Activated naive CD8-positive, alpha-beta T cell treated with anti-CD3 and anti-CD28 coated beads, Interleukin-2, amount 10 ng/mL, durations not matched to agents 7 days and 5 days (primary cell): ENCODE measurements at places on chromosomes 11 and 22. TPM values are rescaled to one million over a fixed set of nuclear protein-coding genes. Genes with fewer than 3 reads are reported as not detected.

- no peak for DNase-seq
Observed at GRCh38 chr11:12695873-12696272, 21.7 kb downstream of the TEAD1 start.

- DNase-seq, result no peak
Observed at GRCh38 chr22:32329202-32329645, 28.4 kb upstream of the RFPL3 start.

- DNase-seq, result no peak
Observed at GRCh38 chr11:106456647-106457046, 379.2 kb downstream of the AASDHPPT start.

- DNase-seq, result no peak
Observed at GRCh38 chr11:20731676-20732215, 62.4 kb downstream of the NELL1 start.

DNA sequence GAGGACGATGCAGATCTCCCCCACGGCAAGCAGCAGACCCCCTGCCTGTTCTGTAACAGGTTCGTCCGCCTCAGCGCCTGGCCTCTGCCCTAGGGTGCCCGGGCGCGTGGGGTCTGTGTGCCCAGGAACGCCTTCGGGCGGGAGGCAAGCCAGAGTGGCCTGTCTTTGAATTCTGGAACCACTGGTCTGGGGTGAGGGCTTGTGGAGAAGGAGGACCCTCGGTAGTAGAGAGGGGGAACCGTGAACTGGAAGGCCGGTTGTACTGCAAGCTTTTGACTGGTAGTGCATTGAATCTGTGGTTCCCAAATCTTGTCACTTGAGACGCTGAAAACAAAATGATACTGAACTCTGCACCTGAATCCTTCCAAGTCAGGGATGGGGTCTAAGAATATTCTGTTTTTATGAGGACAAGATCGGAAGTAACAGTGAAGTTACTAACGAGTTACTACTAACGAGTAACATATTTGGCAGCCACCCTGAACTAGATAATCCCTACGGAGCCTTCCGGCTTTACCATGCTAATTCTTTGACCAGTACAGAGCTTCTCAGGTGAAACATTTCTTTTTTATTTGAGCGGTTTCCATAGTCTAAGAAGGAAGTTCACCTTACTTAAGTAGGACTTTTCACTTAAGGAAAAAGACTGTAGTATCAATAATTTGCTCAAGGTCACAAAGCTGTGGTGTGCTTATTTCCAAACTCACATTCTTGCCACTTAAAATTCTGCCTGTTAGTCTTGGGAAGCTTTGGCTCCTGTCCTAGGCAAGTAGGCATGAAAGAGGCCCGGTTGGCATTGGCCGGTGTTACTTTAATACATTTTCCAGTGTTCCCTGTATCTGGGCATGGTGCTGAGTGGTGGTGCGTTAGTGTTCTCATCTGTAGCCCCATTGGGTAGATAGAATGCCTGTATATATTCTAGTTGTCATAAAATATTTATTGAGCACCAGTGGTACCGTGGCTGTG lies 860 bp downstream of the PRMT3 start:
- no peak for DNase-seq

DNA sequence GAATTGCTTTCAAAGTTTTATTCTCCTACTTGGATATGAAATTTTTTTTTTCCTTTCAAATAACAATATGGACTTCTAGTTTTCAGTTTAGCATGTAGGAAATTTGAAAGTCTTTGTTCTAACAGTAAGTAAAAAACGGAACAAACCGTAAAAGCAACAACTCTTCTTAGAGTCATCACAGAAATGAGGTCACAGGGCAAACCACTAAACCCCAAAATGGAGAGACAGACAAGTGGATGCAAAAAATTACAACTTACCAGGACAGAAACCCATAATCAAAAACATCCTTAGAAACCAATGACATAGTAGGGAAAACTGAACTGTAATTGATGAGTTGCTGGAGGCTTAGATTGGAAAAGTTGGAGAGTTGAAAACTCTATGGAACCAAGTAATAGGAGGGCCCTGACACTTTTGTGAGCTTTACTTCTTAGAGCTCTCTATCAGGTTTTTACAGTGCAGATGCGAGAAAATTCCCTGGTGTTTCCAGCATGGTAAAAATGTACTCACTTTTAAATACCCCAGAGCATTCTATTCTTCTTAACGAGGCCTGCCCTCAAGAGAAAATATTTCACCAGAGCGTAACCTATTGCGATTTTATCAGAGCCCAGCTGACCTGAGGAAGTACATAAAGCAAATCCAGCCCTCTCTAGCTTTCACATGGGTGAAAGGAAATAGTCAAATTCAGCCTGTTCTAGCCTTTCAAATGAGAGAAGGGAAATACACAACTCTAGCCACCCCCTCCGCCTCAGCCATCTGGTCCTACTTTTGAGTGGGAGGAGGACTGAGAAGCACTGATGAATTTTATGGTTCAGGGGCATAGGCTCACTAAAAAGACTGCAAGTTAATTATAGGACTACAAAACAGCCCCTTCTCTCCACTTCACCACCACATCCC lies 39.1 kb downstream of the CASP12 start:
- no peak for DNase-seq

Gene ACTN3
- 0.11 TPM for total RNA-seq

Gene ACER3
- total RNA-seq, result 10.4 TPM

Gene NPAS4
- 0.67 TPM for total RNA-seq

Gene PCSK7
- 191 TPM for total RNA-seq
